ENCODE measurements at places on chromosomes 5 and 9. TPM values are rescaled to one million over a fixed set of nuclear protein-coding genes. Genes with fewer than 3 reads are reported as not detected.
A peak's percentile ranks its signal among the peaks of the same experiment; 100 is the strongest.

PCDHA9 gene
- total RNA-seq = not detected

PAPPA gene
- 1.9 TPM for total RNA-seq

ZDHHC11B gene
- total RNA-seq = not detected

C5orf15 gene
- total RNA-seq = 85.0 TPM

RNF224 gene
- total RNA-seq = not detected

DNA sequence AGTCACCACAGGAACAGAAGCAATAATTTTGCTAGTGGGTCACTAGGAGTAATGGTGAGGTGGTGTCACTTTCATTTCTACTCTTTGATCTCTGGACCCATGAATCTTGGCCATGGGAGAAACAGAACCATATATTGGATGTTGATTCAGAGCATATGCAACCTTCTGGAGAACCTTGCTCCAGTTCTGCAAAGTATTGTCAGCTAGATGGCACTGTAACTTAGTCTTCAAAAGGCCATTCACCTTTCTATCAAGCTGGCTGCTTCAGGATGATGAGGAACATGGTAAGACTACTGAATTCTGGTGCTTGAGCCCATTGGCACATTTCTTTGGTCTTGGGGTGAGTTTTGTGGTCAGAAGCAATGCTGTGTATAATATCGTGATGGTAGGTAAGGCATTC, 129.1 kb upstream of the FBN2 start:
- DNase-seq = no peak

- peak; percentile 69 for DNase-seq
Measured at GRCh38 chr9:6758498-6759184, 868 bp downstream of the KDM4C start.

DNA sequence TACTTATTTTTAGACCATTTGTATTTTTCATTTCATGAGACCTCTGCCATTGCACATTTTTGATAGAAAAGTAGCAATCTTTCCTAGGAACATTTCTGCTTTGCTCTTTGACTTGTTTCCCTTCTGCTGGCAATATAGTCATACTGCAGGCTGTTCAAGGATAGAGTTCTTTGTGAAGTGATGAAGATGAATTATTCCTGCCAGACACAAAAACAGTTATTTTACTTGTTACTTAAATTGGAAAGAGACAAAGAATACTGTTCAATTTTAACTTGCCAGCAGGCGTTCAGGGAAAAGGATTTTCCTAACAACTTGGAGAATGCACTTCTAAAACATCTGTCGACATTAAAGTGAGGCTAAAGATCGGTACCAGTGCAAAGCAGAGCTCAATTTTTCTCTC, 251.7 kb upstream of the ACTBL2 start:
- no peak for DNase-seq

GRCh38 chr9:129610473-129611306, 10.2 kb downstream of the C9orf50 start:
- DNase-seq = peak; percentile 54

- no peak for DNase-seq
Measured at GRCh38 chr5:149707097-149707496, 23.0 kb upstream of the PPARGC1B start.

GRCh38 chr5:116912221-116912620, 337.6 kb upstream of the SEMA6A start:
- DNase-seq = no peak

DNA sequence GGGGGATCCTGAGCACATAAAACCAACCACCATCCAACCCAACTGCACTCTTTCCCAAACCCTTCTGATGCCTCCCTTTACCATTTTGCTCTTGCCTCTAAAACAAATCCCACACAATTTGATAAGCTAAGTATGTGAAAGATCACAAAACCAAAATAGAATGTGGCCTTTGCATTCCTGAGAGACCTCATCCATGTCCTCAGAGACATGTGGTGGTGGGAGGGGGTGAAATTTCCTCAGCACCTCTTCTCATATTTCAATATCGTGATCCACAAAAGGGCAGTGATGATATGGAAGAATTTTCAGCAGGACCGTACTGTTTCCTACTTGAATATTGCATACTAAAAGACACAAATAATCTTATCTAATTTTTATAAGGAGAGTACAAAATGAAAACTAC, 423.3 kb downstream of the TLE1 start:
- no peak for DNase-seq
